Activated naive CD8-positive, alpha-beta T cell treated with anti-CD3 and anti-CD28 coated beads for 36 hours (primary cell): ENCODE measurements at places on chromosomes 1 and 21. TPM values are rescaled to one million over a fixed set of nuclear protein-coding genes. Genes with fewer than 3 reads are reported as not detected.

DNA sequence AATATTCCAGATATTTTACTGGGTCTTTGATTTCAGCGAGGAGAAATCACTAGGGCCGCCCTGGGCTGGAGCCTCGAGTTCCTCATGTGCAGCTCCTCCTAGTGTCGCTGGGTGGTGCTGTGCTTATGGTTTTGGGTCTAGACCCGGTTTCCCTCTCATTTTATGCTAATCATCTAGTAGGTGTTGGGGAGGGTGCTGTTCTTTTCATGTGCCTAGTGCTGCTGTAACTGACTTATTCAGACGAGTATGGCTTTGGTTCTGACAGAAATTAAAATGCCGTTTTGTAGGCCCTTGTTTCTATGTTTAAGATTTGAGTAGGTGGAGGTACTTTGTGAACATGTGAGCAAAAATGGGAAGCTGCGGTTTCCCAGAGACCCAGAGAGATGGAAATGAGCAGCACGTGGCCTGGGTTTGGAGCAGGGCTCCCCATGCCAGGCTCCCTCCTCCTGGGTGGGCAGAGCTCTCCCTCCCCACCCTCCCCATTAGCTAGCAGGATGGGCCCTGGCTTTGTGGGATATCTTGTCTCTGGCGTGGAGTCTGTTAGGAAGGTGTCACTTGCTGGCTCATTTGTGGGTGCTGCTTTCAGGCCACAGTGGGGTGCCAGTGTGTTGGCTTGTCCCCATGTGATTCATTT, 74.0 kb upstream of the GPR88 start:
- peak; percentile 56 for DNase-seq

DNA sequence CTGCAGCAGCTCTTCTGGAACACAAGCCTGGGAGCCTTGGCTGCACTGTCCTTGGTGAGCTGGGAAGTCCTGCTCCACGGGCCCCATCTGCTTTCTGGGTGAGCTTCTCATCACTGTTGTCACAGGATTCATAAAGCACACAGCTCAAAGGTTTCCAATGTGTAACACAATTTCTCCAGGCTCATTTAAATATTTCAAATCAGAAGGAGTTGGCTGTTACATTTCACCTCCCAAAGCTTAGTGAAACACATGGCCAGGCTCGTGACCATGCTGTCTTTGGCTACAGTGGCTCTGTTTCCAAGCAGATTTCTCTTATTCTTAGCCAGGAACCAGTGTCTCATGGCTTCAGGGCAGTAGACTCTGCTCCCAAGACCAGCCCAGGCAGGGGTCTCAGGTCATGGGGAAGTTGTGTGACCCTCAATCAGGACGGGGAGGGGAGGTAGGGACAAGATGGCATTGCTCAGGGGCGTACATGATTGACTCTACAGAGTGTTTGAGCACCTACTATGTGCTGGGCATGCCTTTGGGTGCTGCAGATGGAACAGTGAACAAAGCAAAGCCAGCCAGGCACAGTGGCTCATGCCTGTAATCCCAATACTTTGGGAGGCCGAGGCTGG, 353.0 kb downstream of the NPHP4 start:
- DNase-seq, result no peak

GRCh38 chr1:228884196-228884595, 148.9 kb downstream of the RHOU start:
- DNase-seq, result no peak

GRCh38 chr1:167756730-167757405, 35.1 kb downstream of the MPZL1 start:
- DNase-seq, result no peak

- DNase-seq, result no peak
Observed at GRCh38 chr1:240193679-240194078, 102.0 kb downstream of the FMN2 start.

CCDC185 gene
- total RNA-seq, result not detected

GRCh38 chr1:224486801-224487583, 52.4 kb upstream of the WDR26 start:
- DNase-seq, result no peak

DNA sequence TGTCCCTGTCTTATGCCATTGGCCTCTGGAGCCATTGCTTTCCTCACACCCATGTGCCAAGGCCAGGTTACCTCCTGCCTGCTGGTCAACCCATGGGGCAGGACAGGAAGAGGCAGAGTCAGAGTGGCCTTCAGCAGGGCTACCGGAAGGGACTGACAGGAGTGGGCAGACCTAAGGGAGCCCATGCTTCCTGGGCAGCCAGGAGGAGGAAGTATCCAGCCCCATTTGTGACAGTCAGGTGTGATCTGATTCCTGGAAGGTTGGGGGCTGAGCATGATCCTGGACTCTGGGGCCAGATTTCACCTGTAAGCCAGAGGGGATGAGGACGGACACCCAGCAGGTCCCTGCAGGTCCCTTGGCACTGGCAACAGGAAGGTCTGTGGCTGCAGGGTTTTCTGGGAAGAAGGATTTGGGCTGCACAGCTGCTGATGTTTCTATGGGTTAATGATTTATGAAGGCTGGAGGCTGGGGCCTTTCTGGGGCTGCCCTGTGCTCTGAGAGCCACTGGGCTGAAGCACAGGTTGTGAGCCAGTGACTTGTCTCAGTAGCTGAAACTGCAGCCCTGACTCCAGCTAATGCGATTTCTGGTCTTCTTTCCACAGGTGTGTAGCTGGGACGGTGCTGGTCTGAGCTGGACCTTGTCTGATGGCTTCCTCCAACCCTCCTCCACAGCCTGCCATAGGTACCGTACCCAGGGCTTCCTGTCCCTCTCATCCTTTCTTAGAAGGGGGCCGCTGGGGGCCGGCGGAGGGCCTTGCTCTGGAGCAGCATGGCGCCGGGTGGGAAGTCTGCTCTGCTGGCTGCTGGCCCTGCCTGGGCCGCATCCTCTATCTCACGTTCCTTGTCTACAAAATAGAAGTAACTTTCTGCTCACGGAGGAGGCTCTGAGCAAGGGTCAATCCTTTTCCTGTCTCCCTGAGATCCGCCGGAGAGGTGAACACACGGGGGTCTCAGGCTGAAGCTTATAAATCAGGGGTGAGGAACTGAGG, 40.7 kb downstream of the ARHGEF10L start:
- DNase-seq, result no peak

DNA sequence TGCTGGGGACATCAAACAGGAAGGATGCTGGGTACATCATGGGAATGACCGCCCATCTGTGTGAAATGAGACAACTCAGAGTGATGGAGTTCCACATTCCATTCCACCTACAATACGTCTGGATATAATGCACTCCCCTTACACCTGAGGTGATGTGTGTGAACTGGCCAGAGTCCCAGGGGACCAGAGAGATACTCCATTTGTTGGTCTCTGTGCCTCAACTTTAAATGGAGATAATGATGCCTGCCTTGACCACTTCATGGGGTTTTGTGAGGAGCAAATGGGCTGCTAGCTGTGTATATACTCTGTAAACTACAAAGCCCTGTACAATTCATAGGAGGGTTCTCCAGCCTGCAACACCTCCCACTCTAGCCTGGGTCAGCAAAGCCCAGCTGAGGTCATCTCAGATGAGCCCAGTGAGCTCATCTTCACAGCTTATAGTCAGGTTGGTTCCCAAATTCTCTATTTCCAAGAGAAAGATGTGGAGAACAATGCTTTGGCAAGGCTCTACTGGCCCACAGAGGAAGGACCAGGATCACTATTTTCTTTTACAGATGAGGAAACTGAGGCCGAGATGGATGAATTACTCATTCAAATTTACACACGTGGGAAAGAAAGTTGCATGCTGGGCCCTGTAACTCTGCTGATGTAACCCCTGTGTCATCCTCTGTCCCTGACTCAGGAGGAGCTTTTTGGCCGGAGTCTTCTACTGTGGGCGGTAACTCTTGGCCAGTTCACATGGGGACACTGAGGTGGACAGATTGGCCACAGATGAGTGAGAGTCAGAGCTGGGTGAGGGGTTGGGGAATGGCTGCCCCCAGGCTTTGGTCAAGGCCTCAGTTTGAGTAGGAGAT, 105.6 kb upstream of the GCLM start:
- no peak for DNase-seq

DNA sequence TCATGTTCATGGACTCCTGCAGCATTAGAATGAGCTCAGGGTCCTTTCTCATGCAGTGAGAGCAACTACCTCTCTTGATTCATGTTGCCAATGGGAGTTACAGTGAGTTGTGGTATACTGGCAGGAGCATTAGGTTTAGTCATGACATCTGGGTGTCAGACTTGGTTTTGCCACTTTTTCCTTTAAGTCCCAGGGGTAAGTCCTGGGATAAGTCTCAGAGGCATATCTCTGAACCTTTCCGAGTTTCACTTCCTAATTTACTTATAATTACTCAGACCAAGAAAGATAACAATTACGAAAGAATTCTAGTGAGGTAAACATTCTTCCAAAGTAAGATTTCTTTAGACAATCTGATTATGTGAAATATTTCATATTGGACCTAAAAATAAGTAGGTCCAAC, 606.0 kb downstream of the SMYD3 start:
- DNase-seq, result no peak

GRCh38 chr1:3055051-3055450, 14.0 kb upstream of the PRDM16 start:
- DNase-seq, result no peak

DNA sequence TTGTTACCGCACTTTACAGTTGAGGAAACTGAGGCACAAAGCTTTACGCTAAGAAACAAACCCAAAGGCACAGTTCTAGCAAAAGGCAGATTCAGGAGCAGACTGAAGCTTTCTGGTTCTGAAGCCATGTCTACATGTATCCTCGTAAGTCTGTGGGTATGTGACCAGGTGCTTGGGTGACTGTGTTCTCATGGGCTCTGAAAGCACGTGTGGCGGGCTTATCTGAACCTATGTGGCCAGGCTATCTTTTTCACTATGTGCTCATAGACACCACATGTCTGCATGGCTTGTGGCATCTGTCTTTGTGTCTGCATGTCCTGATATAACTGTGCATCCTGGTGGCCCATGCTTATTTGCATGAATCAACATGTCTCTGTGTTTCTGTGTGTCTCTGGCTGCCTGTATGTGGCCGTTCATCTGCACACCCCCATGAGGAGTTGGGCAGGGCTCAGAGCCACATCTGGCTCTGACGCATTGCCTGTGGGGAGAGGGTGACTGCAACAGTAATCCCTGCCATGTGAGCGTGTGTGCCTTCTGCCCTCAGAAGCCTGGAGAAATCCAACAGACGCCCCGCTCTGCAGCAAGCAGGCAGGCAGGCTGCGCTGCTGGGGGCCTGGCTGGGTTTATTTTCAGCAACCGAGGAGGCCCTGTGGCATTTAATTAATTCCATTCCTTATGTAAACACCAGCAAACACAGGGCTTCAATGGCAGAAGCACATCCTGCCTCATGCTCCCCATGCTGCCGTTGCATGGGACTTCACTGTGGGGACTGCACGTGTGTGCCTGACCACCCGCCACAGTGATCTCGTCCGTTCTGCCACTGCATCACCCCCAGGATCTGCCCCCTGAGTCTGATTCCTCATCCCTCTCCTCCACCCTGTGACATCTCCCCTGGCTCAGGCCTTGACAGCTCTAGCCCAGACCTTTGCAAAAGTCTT, 115.4 kb downstream of the TRABD2B start:
- no peak for DNase-seq

ATP6V1G3 gene
- not detected for total RNA-seq

DNA sequence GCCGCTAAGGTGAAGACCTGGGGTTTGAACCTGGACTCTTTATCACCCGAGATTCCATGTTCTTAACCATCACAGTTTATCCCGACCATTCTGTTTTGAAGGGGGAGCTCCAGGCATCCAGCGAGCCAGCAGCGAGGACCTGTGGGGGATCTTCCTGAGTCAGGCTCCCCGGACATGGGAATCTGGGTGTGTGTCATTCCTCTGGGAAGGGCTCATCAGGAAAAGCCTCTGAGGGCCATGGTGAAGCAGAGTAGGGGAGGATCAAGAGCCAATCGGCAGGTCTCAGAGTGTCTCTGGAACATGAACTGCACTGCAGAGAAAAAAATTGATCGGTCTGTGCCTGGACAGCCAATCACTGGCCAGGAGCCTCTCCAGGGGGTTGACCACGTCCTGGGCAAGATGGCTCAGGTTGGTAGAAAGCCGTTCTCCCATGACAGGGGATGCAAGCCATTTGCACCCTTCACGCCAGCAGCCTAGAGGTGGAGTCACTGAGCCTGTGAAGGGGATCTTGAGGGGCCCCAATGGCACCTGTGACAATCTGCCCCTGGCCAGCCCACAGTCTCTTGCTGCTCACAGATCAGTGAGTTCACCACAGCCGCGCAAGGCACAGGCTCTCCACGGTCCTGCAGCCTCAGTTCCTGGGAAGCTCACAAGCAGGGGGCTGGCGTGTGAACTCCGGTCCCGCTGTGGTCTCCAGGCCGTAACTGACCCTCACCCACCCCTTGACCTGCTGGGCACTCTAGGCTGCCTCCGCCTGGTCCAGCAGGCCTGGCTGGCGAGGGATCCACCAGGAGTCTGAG, 20.4 kb upstream of the ACTRT2 start:
- no peak for DNase-seq

GRCh38 chr1:14180738-14181137, 417.7 kb upstream of the KAZN start:
- no peak for DNase-seq

GRCh38 chr1:31422505-31423319, 9.7 kb downstream of the SERINC2 start:
- peak; percentile 64 for DNase-seq

DNA sequence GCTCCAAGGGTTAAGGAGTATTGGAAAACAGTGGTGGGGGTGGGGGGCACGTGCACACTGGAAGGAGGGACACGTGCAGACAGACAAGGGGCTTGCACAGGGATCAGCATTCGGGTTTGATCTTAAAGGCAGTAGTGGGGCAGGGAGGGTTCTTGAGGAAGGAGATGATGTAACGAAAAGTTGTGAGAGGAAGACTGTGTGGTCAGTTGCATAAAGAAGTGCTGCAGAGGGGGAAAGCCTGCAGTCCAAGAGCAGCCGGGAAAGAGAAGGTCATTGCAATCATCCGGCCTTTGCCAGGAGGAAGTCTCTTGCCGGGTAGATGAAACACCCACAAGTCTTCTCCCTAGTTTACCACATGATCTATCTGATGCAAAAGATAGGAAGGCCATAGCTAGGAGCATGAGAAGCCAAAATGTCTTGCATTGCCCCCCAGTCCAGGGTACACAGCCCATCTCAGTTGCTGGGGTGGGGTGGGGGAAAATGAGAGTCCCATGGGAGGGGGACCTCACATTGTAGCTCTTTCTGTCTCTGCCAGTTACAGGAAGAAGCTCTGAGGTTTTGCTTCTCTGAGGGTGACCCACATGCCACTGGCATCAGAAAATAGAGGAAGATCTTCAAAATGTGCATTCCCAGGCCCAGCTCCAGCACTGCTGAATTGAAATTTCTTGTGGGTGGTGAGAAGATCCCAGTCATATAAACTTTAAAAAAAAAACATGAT, 202.5 kb upstream of the RAB4A start:
- no peak for DNase-seq

THEMIS2 gene
- 18.9 TPM for total RNA-seq

CNTN2 gene
- not detected for total RNA-seq

DNA sequence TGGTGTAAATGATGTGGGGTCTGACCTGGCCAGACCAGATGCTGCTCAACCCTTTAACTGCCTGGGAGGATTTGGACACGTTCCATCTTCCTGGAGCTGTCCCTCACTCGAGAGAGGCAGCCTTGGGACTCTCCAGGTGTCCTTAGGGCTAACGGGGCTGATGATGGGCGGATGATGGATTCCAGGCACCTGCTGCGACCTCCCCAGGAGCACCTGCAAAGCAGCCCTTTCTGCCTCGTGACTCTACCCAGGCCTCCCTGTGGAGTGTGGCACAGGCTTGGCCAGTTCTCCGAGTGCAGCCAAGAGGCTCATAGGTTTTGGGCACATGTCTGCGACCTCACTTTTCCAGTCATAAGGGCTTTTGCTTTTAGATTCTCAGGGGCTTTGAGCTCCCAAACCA, 12.3 kb upstream of the TRIM17 start:
- no peak for DNase-seq

- no peak for DNase-seq
Observed at GRCh38 chr1:153780551-153780950, 5.3 kb downstream of the SLC27A3 start.

GRCh38 chr1:167289966-167290365, 69.3 kb downstream of the POU2F1 start:
- DNase-seq, result no peak

TMEM82 gene
- not detected for total RNA-seq
